Right kidney (tissue), 9 donors: ENCODE measurements at places on chromosomes 3 and 15.

DNA sequence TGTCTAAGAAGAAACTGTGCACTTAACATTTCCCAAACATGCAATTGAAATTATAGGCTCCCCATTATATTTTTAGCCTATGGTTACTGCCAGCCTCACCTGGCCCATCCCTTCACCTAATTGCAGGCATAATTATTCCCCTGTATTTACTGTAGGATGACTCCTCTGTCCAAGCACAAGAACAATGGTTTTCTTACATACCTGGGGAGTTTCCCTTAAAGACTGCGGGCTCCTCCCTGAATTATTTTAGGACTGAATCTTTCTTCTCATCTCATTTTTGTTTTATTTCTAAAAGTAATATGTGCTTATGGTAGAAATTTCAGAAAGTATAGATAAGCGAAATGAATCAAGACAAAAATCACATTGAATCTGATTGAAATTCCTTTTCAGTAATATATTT, 11.4 kb downstream of the TM4SF1 start:
- DNase-seq: no peak

DNA sequence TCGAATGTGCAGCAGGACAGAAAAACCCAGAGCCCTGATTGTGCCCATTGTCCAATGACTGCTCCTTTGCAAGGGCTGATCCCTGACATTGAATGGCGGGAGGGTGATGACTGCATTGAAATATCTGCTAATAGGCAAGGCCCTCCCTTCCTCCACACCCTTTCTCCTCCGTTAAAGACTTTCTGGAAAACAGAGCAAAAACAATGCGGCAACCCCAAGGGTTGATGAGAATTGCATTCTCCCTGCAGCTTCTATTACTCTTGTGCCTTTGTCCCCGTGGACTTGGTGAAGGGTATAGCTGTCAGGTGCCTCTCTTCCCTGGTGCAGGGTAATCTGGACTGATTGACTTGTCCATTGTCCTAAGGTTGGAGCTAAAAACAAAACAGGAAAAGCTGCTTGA, 71.8 kb downstream of the THSD4 start:
- no peak for DNase-seq

DNA sequence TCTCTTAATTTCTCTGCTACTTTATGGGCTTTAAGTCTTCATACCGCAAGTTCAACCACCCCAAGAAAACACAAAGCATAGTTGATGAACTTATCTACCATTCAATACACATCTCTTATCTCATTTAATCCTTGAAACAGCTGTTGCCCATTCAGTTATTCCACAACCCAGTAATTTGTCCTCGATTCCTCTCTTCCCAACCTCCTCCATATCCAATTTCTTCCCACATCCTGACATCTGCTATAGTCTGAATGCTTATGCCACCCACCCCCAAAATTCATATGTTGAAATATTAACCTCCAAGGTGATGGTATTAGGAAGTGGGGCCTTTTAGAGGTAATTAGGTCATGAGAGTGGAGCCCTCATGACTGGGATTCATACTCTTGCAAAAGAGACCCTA, 345.4 kb downstream of the ERC2 start:
- no peak for DNase-seq

GRCh38 chr15:91307601-91308000, 207.5 kb downstream of the SV2B start:
- no peak for DNase-seq

- peak; percentile 72 for DNase-seq
Measured at GRCh38 chr3:187737368-187738070, 7.7 kb downstream of the BCL6 start.

GRCh38 chr3:52052831-52053306, 3.5 kb downstream of the DUSP7 start:
- DNase-seq: peak; percentile 52

GRCh38 chr3:117964814-117965213, 1069.8 kb downstream of the IGSF11 start:
- no peak for DNase-seq

DNA sequence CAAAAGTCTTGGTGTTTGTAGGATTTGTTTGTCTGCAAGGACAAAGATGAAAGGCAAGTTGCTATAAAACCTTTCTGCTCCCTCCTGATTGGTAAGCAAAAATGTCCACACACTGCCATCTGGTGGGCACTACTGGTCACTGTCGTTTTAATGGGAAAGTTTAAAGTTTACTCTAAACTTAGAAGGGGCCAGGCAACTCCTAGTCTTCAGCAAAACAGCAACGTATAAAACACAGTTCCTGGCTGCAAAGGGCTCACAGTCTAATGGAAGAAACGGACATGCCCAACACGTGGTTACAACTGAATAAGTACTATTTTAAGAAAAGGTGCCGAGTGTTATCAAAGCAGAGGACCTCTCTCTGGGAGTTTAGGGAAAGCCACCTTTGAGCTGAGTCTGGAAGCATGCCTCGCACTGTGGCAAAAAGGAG, 23.7 kb upstream of the TPRG1 start:
- peak; percentile 54 for DNase-seq

- DNase-seq: no peak
Measured at GRCh38 chr3:156795890-156796481, 30.2 kb upstream of the LEKR1 start.

- DNase-seq: no peak
Measured at GRCh38 chr3:124636863-124637296, 93.4 kb upstream of the UMPS start.

GRCh38 chr3:61117045-61117898, 134.0 kb downstream of the FHIT start:
- no peak for DNase-seq

DNA sequence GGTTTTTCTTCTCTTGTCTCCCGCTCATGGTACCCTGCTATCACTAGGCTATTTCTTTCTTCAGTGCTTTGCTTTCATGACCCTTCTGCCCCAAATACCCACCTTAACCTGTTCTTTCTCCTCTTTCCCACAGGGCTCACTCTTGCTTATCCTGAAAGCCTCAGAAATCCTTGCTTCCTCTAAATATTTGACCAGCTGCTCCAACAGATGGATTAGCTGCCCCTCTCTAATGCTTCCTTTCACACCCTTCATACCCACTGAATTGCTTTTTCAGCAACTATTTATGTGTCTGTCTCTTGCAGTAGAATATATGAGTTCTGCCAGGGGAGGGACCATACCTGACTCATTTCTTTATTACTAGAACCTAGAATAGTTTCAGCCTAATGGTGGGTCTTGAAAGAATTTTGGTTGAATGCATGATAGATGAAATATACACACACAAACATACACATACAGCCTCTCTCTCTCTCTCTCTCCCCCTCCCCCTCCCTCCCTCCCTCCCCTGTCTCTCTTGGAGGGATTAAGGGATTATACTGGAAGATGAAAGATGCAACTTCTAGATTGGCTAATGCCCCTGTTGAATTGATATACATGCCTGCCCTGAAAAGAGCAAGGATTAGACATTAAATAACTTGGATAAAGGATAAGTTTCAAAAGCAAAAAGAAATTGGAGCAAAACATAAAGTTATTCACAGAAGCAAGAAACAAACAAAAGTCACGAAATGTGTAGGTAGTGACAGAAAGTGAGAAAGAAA, 95.0 kb upstream of the GADL1 start:
- DNase-seq: no peak

DNA sequence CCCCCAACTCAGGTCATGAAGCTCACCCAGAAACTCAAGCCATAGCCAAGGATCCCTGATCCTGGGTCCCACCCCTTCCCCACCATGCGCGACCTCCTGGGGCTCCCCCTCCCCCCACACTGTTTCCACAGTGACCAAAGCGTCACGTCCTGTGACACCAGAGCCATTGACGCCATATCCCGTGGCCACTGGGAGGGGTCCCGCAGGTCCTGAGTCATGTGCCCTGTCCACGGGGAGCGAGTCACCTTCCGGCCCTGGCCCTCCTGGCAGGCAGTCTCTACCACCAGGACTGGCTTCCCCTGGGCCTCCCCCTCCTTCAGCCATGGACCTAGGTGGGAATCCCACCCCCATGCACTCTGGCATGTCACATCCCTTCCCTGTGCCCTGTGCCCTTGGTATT, 15.6 kb downstream of the SEMA3F start:
- DNase-seq: no peak

- DNase-seq: no peak
Measured at GRCh38 chr3:37527361-37527760, 334.3 kb upstream of the CTDSPL start.

DNA sequence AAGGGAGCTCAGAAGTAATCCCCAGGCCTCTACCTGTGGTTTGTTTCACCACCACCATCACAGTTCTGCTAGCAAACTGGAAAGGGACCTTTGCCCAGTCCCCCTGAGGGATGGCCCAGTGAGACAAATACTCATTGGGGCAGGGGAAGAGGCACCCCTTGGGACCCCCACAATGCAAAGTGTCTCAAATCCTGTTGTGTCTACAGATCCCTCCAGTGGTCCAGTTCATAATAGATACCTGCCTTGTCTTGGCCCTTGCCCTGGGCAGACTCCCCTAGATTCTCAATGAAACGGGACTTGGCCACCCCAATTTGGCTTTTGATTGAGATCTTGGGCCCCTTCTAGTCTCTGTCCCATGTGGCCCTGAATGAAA, 43.8 kb upstream of the RAB6B start:
- no peak for DNase-seq

DNA sequence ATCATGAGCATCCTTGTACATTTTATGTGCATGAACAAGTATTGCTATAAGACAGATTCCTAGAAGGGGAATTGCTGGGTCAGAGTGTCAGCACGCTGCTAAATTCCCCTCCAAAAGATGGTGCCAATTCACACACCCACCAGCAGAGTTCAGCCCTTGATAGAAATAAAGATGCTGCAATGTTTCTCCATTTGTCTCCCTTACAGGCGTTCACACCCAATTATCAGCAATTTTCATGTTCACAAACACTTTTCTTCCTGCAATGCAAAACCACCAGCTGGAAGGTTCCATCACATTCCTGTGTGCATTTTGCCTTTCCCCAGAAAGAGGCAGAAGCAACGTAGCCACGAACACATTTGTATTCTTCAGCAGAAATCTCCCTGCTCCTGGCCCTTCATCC, 3.3 kb upstream of the TAMM41 start:
- DNase-seq: no peak

DNA sequence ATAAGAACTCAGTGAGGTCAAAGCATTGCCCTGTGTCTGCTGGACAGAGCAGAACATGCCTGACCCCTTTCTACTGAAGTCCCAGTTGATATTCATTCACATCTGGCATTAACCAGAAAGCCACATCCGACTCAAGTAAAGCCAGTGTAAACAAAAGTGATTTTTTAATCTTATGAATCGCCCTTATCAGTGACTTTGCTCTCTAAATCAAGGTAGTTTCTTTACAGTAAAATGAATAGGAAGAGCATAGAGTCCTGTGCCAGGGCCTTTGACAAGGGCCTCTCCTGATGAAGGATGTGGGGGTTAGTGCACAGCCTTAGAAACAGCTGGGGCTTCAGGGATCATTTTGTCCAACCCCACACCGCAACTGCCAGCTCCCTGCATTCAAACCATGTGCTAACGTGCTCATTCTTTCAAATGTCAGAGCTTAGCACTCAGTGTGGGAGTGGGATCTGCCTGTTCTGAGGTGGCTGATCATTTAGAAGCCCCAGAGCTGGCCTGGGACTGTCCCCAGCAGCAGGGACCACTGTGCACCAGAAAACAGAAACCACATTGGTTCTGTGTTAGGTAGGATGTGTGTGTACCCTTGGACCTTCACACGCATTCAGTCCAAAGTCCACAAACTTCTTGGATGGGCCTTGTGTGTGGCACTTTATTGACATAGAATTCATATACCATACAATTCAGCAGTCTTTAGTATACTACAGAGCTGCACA, 55.3 kb downstream of the CCR4 start:
- DNase-seq: no peak

DNA sequence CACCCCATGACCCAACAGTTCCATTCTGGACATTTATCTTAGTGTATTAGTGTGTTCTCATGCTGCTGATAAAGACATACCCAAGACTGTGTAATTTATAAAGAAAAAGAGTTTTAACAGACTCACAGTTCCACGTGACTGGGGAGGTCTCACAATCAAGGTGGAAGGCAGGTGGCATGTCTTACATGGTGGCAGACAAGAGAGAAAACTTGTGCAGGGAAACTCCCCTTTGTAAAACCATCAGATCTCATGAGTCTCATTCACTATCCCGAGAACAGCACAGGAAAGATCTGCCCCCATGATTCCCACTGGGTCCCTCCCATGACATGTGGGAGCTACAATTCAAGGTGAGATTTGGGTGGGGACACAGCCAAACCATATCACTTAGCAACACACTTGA, 21.6 kb upstream of the GPD1L start:
- no peak for DNase-seq

DNA sequence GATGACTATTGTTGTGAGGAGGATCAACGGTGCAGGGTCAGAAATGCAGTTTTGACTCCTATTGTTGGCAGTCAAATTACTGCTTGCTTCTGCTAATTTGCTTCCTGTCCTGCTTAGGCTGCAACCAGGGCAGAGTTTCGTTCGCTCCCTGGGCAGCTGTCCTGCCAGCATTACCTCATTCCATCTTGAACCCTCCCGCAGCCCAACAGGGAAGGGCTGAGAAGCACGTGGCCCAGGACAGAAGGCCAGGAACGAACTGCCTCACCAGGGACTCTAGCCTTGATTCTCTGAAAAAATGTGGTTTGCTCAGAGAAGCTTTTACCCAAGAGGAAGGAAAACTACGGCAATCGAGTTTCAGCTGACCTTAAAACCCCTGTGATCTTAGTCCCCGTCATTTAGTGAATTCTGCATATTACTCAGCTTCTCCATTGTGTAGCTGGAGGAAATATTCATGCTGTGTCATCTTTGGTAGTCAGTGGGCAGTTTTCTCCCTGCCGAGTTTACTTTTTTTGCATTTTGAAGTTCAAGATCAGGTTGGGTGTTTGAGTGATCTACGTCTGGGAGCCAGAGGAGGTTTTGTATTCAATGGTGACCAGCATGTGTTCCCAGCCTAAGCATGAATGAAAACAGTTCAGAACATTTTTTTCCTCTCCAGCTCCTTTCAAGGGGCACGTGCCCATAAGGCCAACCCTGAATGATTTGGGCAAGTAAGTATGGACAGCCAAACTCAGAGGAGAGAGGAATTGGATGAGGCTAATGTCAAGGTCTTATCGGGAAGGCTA, 23.0 kb downstream of the TLNRD1 start:
- DNase-seq: no peak

DNA sequence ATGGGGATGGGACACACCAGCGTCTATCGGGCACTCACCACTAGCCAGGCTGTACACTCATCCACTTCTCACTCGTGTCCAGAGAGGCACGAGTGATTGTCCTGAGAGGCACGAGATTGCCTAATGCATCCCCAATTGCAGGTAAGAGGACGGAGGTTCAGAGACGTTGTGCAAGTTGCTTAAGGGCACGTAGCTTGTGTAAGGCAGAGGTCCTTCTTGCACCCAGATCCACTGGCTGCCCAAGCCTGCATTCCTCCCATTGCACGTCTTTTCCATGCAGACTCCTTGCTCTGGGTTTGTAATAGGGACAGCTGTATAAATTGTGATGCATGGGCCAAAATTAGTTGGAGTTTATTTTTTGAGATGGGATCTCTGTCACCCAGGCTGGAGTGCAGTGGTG, 264.3 kb downstream of the PLCL2 start:
- no peak for DNase-seq

DNA sequence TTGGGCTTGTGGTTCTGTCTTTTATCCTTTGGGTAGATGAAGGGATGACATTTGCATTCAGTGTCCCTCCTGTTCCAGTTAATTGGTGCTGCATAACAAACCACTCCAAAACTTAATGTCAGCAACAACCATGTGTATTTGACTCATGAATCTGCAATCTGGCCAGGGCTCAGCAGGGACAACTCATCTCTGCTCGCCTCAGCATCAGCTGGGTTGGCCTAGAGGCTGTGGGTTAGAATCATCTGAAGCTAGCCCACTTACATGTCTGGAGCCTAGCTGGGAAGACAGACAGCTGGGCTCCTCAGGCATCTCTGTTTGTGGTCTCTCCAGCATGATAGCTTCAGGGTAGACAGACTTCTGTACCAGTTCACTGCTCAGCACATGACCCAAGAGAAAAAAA, 92.0 kb downstream of the TMEM108 start:
- DNase-seq: no peak
